ENCODE measurements at places on chromosomes 11 and 22.

DNA sequence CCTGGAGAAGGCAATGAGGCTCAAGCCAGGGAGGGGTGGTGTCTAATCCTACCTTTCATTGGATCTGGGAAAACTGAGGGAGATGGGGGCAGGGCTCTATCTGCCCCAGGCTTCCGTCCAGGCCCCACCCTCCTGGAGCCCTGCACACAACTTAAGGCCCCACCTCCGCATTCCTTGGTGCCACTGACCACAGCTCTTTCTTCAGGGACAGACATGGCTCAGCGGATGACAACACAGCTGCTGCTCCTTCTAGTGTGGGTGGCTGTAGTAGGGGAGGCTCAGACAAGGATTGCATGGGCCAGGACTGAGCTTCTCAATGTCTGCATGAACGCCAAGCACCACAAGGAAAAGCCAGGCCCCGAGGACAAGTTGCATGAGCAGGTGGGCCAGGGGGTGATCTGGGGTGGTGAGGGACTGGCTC is at the start of gene FOLR1:
Gene FOLR1, plus strand, starts transcription at position 180 of the 421 bp plus-strand sequence. Its CDS starts 34 bp downstream, at position 214.
- peak; percentile 65 for DNase-seq

DNA sequence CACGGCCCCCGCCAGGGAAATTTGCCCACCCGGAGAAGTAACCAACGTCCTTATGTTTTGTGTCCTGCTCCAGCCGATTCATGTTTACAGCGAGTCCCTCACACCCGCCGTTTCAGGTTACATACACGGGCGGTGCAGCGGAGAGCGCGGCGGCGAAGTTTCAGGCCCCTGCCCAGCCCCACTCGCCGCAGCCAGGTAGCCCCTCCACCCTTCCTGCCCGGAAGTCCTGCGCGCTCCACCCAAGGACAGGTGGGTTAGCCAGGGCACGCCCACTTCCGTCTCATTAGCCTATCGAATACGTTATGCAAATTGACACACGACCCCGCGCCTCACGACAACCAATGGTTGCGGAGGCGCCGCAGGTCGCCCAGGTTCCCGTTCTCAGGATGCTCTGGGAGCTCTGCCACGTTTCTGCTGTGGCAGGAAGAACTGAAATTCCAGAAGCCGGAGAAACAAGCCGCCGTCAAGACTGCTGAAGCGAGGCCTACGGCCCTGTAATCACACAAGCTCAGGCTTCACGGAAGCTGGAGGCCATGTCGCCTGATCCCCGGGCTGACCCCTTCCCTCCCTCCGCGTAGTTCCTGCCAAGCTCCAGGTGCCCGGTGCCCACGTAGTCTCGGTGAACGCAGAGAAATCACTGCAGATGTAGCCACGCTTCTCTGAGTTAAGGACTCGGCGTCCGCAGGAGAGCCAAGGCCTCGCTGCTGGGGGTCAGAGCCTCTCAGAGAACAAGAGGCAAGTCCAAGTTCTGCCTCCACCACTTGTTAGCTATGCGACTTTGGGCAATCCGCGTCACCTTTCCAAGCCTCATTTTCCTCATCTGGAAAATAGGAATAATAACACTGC is 22.4 kb upstream of the MYH9 start:
- peak; percentile 50 for DNase-seq

DNA sequence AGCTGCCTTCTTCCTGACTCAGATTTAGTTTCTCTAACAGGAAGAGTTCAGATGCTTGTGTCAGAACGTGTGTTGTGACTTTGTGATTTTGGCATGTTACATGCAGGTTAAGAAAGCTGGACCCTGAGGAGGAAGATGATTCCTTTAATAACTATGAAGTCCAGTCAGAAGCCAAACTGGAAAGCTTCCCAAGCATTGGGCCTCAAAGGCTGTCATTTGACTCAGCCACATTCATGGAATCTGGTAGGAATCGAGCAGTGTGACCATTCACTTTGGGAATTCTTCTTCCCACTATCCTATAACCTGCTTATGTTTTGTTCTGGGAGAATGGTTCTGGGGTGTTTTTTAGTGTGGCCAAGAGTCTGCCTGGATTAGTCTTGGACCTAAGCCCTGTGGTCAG is 48.0 kb downstream of the CABIN1 start:
- DNase-seq, result no peak

- no peak for DNase-seq
These were observed 8.0 kb downstream of the SLC22A12 start for GRCh38 chr11:64598797-64599697.

DNA sequence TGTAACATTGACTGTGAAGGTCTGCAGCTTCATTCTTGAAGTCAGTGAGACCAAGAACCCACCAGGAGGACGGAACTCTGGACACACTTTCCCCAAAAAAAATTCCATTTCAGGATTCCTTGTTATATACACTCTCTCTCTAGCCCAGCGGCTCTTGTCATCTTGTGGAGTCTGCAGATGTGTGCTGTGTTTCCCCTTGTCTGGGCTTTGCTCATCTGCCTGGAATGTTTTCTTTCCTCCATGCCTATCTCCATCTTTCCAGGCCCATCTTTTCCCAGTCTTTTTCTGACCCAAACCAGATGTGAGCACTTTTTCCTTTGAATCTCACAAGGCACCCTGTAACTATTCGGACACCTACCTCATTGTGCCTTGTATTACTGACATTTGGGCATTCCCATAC is 5.1 kb upstream of the DRG1 start:
- no peak for DNase-seq

GRCh38 chr22:35972559-35972958 is 56.1 kb downstream of the RBFOX2 start:
- DNase-seq, result no peak

DNA sequence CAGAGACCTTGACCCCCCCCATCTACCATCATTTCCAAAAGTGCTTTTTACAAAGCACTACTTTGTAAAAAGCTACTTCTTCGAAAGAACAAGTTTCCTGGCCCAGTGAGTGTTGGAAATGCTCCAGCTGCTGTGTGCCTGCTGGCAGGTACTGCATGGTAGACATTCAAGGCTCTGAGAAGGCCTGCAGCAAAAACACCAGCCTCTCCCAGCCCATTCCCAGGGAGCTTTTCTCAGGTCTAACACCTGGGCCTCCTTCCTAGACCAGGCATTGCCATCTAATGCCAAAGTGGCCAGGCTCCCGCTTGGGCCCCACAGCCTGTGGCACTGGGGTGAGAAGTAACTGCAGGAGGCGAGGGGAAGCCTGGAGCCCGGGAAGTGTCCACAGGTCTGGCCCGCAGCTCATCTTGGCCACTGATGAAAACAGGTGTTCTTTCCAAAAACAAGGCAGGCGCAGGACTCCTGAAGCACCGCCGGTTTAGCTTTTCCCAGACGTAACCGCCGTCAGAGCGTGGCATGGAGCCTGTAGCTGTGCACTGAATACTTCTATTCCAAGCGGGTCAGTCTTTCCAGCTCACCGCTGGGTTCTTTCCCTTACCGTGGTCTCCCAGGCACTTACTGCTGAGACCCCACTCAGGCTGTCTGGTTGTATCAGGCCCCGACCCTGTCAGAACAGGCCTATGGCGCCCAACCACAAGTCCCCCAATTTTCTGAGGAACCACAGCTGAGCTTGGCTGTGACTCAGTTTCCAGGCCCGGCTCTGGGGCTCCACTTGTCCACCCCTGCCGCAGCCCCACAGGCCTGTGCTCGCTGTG is 1.2 kb upstream of the TCIRG1 start:
- DNase-seq, result peak; percentile 27

DNA sequence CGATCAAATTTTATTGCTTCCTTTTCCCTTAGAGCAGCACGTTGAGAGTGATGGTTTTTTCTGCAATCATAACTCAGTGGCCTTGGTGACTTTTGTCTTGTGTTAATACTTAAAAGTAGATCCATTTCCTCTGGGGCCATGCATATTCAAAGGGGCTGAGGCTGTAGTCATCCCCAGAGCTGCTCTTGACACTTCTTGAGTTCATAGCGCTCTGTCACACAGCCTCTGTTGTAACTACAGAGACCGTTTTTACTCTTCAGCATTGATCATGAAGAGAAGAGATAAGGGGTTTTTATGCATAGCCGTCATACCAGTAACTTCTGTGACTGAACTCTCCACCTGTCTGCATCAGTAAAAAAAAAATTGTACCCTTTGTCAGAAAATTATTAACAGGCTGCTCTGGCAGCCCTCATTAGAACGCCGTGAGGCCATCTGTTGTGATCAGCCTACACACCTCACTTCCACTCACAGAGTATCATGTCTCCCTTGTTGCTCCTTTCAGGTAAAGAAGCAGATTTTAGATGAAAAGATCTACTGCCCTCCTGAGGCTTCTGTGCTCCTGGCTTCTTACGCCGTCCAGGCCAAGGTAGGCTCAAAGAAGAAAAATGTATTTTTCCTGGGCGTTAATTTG is 38.4 kb downstream of the NF2 start:
- no peak for DNase-seq

- DNase-seq, result peak; percentile 91
These were observed at the start of gene WBP2NL for GRCh38 chr22:41998361-41999261. WBP2NL (plus strand) TSS chr22:41998788; CDS start chr22:41998819, 31 bp downstream.

GRCh38 chr11:126969865-126970479 is 30.6 kb downstream of the KIRREL3 start:
- DNase-seq, result no peak

- DNase-seq, result no peak
These were observed at the start of gene F2 for GRCh38 chr11:46719048-46719542. F2 (plus strand) TSS chr11:46719213; CDS start chr11:46719236, 23 bp downstream.

- DNase-seq, result peak; percentile 43
These were observed 3.5 kb downstream of the PHLDB1 start for GRCh38 chr11:118610773-118611432.

DNA sequence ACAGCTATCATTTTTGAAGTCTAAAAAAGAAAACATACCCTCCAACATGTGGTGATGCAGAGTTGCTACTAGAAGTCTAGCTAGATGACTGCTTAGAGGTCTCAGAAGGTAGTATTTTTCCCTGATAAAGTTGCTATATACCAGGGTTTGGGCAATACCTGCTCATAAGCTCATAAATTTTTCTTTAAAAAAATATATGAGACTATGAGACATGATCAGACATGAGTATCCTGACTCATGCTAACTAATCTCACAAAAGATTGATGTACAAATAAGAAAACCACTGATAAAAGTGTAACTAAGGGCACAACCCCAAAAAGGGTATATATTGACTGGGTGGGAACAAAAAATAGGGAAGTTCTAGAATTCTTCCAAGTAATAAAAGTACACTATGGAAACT is 740.9 kb downstream of the METTL15 start:
- no peak for DNase-seq

DNA sequence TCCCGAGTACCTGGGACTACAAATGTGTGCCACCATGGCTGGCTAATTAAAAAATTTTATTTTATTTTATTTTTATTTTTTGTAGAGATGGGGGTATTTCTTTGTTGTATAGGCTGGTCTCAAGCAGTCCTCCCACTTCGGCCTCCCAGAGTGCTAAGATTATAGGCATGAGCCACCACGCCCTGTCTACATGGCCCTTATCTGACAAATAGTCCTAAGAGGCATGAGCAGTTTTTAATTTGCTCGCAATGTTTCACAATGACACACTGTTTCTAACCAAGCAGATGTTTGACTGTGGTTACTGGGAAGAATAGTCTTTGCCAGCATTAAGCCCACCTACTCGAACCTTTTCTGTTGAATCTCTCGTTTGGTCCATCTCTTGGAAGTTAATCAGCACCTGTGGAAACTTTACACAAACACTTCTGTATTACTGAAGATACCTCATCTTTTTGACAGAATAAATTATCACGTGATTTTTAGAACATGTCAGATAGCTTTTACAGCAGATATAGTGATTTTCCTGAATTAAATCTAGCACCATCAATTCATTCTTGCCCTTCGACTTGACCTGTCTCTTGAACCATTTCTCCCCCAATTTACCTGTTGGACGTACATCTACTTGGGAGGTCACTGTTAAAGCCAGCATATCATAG is 71.4 kb downstream of the MTMR3 start:
- no peak for DNase-seq

GRCh38 chr11:111459506-111460270 is 52.5 kb downstream of the BTG4 start:
- DNase-seq, result no peak

DNA sequence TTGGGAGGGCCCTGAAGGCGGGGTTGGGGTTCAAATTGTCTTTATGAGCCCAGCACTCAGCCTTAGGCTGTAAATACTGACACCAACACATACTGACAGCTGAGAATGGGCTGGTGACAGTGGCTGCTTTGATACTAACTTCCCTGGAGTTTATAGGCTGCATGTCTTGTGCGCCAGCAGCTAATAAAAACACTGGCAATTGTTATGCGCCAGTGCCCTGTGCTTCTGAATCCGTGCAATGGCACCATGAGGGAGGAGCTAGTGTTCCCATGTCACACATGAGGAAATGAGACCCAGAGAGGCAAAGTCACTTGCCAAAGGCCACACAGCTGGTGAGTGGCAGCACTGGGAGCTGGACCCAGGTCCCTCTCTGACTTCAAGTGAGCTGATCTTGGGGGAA is 23.8 kb downstream of the SHISAL1 start:
- no peak for DNase-seq

GRCh38 chr11:116689413-116690127 is 83.2 kb downstream of the BUD13 start:
- no peak for DNase-seq

- DNase-seq, result peak; percentile 80
These were observed 30.4 kb downstream of the PACS1 start for GRCh38 chr11:66100272-66101065.

DNA sequence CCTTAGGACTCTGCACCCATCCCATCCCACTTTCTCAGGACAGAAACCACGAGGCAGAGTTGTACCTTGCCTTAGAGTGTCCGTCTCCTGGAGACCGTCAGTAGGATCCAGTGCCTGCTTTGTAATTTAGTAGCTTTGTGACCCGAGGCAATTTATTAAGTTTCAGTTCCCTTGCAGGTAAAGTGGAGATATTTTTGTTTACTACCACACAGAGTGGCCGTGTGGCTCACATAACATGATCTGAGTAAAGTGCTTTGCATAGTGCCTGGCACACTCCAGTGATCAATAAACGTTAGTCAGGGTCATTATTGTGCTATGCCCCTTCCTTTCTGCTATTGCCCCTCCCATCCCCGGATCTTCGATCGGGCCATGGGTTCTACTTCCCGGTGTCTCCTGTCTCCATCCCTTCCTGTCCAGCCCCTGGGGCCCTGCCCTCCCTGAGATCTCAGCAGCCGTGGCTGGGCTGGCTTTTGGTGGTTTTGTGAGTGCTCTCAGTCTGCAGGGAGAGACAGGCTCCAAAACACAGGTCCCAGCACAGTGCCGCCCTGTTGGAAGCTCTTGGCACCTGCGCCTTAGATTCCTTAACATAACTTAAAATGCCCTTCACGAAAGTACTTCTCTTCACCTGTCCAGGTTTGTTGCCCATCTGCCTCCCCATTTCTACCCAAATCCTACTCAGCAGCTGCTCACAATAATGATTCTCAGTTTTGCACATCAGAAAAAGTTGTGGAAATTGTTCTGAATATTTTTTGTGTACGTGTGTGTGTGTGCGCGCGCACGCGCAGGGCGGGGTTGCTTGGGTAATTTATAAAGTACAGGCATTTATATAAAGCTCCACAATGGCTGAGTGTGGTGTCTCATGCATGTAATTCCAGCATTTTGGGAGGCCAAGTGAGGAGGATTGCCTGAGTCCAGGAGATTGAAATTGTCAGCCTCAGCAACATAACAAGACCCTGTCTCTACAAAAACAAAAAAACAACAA is 753.7 kb downstream of the NTM start:
- no peak for DNase-seq

All from inflammatory macrophage (primary cell).